Foreskin melanocyte (primary cell): ENCODE measurements at places on chromosomes 2 and 18.
A peak's percentile ranks its signal among the peaks of the same experiment; 100 is the strongest.

GRCh38 chr18:10851824-10852319 lies 297.5 kb downstream of the PIEZO2 start:
- peak; percentile 19 for DNase-seq

DNA sequence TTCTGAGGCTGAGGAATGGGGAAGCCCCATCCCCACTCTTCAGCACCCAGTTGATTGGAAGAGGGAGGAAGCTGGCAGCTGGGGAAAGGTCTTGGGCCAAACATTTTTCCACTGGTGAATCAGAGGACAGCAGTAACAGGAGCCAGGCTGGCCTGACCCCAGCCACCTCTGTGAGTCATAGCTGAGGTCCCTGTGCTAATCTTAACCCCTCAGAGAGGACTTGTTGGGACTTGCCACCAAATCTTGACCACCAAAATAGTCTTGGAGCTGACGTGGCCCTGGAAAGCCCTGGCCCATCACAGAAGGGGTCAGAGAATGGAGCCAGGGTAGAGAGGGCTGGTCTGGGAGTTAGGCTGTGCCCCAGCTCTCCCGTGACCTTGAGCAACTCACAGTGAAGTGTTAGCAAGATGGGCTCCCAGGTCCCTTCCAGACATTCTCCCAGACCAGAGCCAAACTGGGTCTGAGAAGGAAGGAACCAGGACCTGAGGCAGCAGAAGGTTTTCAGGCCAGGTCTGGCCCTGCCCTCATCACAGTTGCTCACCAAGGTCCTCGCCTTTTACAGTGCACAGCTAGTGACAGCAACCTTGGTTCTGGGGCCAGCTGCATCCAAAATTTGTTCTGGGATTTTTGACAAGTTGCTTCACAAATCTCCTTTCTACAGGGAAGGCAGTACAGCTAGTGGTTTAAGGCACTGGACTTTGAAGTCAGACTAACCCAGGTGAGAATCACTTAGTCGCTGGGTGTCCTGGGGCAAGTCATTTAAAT lies 266.6 kb downstream of the CYP26B1 start:
- DNase-seq, result no peak

DNA sequence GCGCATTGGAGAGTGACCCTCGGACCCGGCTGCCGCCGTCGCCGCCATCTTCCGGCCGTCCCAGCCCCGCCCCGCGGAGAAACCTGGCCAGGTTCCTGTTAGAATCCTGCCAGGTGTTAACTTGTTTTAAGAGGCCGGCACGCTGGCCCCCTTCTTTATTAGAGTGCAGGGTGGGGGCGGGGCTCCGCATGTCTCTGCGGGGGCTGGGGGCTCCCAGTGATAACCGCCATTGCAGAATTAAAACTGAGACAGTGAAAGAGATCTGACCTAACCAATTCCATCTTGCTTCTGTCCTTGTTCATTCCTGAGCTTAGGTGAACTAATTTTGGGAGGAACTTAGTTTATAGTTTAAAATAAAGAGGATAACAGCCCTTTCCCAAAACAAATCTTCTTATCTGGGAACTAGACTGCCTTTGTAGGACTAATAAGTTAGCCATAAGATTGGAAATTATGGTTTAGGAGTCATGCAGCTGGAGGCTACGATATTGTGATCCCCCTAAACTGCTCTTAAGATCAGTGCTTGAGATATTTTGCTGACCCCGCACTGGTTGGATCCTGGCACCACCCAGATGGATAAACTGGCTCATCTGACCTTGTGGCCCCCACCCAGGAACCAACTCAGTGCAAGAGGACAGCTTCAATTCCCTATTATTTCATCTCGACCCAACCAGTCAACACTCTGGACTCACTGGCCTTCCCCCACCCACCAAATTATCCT lies 543 bp upstream of the STARD7 start:
- no peak for DNase-seq

DNA sequence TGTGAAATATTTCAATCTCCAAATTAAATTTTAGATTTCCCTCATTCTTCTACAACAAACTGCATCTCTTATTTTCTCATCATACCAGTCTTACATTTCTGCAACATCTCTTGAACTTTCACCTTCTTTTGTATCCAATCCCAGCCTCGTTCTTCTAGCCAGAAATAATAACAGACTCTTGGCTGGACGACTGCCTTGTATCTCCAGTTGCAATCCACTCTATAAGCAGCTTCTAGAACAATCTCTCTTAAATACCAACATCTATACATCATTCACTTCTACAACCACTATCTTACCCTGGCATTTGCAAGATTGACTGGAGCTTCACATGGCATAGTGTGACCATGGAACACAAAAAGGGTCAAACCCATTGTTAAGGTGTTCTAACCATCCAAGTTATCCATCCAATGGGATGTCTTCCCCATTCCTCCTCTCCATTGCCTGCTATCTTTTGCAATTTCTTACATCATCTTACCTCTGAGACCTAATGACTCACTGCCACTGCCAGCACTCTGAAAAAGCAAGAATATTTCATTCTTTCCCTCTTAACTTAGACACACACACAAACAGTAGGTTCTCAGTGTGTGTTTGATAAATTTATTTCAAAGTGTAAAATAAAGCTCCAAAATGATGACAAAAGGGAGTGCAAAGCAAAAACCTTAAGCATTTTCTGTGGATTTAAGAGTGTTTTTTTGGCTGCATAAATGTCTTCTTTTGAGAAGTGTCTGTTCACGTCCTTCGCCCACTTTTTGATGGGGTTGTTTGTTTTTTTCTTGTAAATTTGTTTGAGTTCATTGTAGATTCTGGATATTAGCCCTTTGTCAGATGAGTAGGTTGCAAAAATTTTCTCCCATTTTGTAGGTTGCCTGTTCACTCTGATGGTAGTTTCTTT lies 145.6 kb downstream of the METTL4 start:
- no peak for DNase-seq

DNA sequence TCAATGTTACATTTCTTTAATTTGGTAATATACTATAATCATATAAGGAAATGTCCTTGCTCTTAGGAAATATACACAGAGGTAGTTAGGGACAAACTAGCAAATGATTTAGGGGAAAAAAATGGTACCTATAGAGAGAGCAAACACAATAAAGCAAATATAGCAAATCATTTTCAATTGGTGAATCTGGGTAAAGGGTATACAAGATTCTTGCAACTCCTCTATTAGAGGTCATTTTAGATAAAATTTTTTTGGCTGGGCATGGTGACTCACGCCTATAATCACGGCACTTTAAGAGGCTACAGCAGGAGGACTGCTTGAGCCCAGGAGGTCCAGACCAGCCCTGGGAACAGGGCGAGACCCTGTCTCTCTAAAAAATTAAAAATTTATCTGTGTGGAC lies 44.4 kb downstream of the STRN start:
- no peak for DNase-seq

- DNase-seq, result no peak
These were observed 217.7 kb downstream of the TNS1 start for GRCh38 chr2:217784996-217785543.

DNA sequence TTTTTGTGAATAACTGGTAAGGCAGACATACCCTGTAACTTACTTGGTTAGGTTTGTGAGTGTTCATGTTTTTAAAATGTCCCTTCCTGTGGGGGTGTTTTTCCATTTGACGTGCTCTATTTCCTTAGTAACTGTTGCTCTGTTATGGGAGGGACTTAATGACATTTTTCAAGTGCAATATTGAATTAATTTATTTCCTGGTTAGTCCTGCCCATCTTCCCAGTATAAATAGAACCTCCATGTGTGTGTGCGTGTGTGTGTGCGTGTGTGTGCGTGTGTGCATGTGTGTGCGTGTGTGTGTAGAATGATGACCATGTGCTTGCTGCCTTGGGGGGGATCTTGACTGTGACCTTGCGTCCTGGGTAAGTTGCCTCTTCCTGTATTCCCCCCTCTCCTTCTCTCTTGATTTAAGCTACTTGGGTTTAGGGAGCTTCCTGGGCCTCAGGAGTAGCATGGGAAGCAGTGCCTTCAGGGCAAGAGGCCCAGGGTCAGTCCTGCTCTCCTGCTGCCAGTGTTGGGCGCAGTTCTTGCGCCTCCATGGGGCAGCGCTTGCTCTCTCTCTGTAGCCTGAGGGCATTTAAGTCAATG lies 163.9 kb downstream of the LDLRAD4 start:
- no peak for DNase-seq

- DNase-seq, result no peak
These were observed 92.5 kb downstream of the EPB41L5 start for GRCh38 chr2:120105360-120105759.

GRCh38 chr2:128876986-128877983 lies 558.6 kb upstream of the HS6ST1 start:
- no peak for DNase-seq
